Retinal pigment epithelial cell (primary cell): ENCODE measurements at places on chromosomes 1 and 21.

GRCh38 chr1:26349188-26349876, 4.6 kb downstream of the CRYBG2 start:
- DNase-seq: no peak

- DNase-seq: no peak
These were observed 16.2 kb upstream of the MYBPHL start for GRCh38 chr1:109322974-109323373.

DNA sequence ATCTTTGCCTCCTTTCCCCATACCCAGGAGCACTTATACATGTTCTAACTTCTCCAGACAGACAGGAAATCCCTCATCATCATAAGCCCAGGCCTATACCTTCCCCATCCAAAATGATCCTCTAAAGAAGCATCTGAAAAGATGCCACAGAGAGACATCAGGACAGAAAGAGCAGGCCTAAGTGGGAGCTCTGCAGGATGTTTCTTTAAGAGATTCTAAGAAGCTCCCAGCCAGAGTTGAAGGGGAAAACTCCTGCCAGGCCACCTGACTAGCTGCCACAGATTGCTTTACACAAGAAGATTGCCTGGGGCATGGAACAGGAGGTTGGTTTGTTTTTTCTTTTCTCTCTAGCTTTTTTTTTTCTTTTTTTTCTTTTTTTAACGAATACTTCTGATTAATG, 275.8 kb downstream of the VAV3 start:
- DNase-seq: no peak

DNA sequence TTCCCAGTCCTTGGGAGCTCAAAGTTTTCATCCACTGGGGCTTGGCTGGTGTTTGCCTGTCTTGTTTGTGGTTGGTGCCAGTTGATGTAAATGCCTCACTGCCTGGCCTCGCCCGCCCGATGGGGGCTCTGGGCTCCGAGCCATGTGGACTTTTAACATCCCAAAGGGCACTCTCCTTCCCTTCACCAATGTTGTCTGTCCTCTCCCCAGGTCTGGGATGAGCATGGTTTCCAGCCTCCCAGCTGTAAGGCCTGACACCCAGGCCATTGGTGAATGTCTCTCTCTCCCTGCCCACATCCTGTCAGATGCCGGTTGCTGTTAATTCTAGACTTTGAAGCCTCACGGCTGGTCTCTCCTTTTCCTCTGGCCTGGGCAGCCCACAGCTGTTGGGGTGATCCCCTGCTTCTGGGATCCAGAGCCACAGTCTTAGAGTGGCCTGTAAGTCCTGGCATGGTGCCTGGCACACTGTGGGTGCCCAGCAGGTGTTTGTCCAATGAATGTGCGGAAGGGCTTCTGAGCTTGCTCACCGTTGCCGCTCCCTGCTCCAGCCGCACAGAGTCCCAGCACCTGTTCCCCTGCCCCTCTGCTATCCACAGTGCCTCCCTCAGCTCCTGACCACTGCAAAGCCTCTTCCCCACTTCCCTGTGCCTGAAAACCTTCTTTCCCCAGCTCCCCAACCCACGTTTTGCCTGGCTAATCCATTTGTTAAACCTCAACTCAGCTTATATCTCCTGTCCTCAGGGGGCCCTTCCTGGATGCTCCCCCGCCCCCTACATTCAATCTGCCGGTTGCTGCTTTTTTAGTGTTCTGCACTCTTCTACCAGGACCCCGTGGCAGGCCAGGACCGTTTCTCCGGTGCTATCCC, 3.3 kb upstream of the C1orf174 start:
- DNase-seq: no peak

- no peak for DNase-seq
These were observed 178.7 kb downstream of the DNM3 start for GRCh38 chr1:172019976-172020375.

GRCh38 chr1:167599957-167600581, 30.0 kb upstream of the RCSD1 start:
- no peak for DNase-seq

DNA sequence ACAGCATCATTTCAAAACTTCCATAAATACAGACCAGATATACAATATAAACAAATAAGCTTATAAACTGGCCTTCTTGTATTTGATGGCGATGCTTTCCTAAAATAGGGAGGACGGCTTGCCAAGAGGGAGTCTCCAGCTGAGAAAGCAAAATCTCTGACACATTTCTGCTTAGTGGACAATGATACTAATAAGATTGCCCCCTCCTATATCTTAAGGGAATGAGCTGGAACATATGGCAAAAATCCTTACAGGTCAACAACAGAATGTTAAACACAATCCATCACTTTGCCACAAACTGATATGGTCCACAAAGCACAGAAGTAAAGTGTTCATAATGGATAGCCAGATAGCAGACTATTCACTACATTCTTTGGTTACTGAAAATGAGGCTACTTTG, 7.1 kb upstream of the GADD45A start:
- no peak for DNase-seq

DNA sequence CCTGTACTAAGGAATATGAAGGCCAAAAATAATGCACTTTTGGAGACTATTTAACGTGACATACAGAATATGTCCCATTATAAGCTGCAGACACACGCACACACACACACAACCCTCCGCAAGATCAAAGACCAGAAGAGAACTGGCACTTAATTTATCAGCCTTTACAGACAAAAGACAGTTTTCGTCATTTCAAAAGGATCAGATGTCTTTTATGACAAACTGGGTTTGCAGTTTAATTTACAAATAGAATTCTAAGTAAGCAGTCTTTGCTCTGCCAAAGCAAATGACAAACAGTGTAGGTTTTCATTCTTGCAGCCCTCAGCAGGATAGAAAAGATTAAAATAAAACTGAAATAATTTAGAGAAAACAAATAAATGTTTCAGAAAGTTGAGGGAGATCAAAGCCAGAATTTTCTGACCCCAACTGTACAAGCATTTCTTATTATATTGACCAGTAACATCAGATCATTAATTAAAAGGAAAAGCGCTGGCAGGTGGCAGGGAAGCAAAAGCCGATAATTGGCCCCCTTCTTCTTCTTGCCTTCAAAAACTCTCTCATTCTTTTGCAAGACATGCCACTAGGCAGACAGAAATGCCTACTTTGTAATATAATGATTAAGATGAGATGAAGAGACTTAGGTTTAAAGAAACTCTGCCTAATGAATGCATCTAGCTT, 169.0 kb downstream of the DENND1B start:
- no peak for DNase-seq

GRCh38 chr1:104761961-104762570, 1012.4 kb downstream of the AMY1C start:
- no peak for DNase-seq

- DNase-seq: no peak
These were observed 497.8 kb upstream of the ADAMTS5 start for GRCh38 chr21:27464648-27465047.

- DNase-seq: no peak
These were observed 125.8 kb downstream of the PLPP3 start for GRCh38 chr1:56453417-56454078.

DNA sequence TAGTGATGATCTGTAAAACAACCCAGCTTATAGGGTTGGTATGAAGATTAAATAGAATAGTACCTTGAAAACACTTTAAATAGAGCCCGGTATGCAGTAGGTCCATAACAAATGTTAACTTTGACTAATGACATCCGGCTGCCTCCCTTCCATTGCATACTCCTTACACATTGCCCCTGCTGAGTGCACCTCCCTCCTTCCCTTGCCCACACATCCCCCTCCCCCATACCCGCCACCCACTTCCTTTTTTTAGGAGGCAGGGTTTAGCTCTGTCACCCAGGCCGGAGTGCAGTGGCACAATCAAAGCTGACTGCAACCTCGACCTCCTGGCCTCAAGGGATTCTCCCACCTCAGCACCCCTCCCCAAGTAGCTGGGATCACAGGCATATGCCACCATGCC, 24.4 kb upstream of the ZC3H12A start:
- DNase-seq: no peak

GRCh38 chr21:45918835-45919447, 62.6 kb upstream of the COL6A1 start:
- no peak for DNase-seq

- DNase-seq: no peak
These were observed 27.6 kb downstream of the CLDN14 start for GRCh38 chr21:36452281-36452825.

DNA sequence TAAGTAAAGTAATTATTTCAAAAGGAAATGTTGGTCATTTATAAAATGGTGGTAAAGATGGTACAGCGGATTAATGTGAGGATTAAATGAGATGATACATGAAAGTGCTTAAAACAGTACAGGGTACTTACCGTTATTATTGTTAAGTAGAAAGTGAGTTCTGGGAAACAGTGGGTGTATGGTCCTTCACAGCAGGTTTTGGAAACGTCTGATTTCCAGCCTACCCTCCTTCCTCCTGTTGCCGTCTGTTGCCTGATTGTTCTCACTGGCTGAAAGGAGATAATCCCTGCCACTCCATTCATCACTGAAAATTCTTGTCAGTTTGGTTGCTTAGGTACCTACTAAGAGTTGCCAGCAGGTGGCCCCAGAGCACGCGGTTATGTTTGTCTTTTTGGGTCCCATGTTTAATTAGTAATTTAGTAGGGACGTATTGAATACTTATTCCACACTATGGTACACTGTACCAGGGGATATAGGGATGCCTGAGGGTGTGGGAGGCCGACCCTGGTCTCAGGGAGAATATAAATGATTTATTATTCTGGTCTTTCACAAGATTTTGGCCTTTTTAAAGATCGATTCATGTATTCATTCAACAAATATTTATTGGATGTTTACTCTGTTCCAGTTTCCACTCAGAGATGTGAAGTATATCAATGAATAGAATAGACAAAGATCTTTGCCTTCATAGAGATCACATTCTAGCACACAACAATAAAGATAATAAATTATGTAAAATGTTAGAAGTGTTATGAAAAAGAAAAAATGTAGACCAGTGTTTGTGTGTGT, 30.8 kb upstream of the RPTN start:
- DNase-seq: no peak

- DNase-seq: no peak
These were observed 41.8 kb downstream of the C1orf21 start for GRCh38 chr1:184428604-184429003.

DNA sequence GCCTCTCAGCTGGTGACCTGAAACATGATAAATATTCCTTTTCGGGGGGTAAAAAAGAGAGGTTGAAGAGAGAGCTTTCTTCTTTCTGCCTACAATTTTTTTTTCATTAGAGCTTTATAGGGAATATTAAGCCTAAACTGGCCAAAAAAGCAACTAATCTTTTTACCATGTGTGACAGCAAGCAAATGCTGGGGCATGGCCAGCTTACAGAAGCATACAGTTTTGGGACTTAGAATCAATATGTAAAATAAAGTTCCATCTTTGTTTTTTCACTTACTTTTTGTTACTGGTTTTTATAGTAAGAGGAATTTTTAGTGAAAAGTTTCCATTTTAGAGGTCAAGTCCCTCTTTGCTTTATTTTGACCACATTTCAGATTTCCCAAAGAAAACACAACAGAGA, 301.2 kb upstream of the DEPDC1 start:
- no peak for DNase-seq

DNA sequence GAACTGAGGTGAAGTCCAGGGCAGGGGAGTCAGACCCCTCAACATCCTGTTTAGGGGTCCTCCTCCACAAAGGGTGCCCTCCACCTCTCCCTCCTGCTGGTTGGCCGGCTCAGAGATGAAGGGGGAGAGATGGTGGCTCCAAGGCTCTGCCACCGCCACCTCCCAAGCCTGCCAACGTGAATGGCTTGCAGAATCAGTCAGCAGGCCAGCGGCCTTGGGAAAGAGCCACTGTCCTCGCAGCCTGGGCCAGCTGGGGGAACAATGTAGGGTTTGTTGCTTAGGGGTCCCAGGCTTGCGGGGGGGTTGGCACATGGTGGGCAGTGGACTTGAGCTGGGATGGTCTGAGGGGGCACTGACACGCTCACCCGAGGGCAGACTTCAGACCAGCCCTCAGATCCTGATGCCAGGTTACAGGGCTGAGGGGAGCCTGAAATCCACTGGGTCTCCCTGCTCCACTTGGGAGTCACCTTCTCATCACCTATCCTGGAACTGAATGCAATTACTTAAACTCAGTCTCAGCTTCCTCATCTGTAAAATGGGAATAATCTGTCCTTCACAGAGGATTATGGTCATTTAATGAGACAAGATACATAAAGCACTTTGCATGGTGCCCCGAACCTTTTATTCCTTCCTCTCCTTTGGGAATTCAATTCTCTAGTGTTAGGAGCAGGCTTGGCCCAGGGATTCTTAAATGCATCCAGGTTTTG, 8.3 kb downstream of the GPR37L1 start:
- DNase-seq: no peak
